ENCODE measurements at places on chromosomes 4 and X.

DNA sequence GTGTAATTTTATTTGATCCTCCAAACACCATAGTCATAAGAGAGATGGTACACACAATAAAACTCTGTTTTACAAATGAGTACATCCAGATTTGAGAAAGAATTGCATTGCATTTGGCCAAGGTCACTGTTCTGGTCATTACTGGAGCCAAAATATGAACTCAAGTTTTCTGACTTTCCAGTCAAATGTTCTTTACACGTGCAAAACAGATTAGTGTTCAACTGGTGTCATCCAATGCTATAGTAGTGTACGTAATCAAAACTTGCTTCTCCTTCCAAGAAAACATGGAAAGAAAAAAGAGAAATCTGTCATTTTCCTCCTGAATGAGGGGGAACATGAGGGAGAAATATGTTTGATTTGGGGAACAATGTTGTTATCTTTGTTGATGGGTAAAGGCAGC lies 291.9 kb downstream of the NAF1 start:
- DNase-seq = no peak

DNA sequence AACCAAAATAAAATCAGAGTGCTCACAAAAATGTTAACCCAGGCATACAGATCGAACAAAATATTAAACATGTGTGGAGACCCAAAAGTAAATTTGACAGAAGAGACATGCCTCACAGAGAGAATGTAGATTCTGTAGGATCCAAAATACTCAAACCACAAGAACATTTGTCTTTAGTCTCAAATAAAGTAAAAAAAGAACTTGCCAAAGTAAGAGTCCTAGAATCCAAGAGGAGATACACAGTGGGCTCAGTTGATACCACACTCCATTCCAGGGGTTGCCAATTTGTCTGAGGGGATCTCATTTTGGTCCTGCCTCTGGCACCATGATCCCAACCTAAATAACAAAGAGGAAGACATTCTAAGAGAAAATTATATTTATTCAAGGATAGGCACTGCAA lies 316.4 kb downstream of the GALNTL6 start:
- DNase-seq = no peak

DNA sequence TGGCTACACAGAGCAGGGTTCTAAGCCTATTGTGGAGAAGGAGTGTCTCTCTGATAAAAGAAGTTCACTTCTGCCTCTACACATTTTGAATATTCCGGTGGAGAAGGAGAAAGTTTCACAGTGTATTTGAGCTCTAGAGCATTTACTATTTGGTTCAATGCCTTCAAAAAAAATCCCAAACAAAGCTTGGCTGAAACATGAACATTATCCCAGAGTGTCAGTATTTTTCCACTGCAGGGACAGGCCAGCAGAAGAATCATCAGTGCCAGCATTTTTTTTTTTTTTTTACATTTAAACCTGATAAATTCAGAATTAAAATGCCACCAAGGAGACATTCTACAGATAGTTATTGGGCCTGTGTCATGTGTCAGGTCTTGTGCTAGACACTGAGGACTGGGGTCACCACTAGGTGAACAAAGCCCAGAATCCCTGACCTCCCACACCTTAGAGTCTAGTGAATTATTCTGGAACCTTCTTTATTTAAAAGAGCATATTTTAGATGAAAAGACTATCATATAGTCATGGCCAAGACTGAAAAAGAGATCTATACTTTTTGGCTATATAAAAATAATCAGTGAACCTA lies 48.0 kb upstream of the NAP1L5 start:
- DNase-seq = no peak

DNA sequence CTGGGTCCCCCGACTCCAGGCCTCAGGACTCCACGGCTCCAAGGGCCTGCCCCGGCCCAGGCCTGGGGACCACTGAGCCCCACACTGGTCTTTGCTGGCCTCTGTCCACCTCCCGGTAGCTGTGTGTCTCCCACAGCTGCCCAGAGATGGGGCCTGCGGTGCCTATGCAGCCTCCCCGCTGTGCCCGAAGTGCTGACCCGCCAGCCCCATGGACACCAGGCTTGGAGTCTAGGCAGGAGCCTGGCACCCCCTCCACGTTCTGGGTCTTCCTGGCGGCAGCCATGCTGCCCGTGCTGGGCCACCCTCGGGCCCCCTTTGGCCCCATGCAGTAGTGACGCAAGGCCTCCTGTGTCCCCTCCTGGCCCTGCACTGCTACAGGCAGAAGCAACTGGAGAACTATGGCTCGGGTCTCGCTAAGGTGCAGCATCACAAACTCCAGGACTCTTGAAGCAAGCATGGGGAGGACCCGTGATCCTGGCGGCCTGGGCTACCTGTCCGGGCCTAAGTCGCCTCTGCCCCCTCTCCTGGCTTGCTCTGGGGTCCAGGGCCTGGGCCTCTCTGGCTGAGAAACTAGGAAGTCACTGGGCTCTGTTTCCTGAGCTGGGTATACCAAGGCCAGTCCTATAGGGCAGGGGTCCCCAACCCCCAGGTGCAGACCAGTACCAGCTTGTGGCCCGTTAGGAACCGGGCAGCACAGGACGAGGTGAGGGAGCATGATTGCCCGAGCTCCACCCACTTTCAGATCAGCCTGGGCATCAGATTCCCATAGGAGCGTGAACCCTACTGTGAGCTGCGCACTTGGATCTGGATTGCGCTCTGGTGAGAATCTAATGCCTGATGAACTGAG lies 917 bp downstream of the MYL5 start:
- DNase-seq = no peak

DNA sequence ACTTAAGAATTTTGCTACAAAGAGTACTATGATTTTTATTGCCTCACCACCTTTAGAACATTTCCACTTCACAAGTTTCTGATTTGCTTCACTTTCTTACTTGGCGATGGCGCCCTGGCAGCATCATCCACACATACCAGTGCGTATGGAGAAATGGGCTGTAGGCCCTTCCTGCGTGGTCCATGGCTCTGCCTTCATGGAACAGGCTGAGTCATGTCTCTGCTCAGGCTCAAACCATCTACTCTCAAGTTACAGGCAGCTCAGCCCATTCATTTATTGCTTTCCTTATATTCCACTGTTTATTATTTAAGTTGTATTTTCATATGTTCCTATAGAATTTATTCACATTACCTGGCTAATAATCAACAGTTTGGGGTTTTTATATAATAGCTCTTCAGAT lies 21.1 kb downstream of the CASP3 start:
- no peak for DNase-seq

DNA sequence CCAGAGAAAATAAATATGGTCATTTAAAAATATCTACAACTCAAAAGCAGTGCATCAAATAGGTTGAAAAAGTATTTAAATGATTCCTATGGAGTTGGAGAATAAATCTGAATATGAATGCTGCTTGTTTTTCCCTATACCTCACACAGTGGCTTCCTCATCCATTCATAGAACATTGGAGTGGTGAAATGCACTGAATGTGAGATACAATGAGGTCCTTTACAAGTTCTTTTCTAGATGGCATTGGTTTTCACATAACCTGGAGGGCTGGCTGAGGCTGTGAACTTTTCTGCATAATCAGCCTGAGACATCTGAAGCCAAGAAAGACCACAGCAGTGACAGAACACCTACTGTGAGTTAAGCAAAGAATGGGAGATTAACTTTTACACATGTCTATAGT lies 279.1 kb upstream of the NRK start:
- no peak for DNase-seq

GRCh38 chr4:85058551-85058950 lies 92.1 kb upstream of the WDFY3 start:
- DNase-seq = no peak

DNA sequence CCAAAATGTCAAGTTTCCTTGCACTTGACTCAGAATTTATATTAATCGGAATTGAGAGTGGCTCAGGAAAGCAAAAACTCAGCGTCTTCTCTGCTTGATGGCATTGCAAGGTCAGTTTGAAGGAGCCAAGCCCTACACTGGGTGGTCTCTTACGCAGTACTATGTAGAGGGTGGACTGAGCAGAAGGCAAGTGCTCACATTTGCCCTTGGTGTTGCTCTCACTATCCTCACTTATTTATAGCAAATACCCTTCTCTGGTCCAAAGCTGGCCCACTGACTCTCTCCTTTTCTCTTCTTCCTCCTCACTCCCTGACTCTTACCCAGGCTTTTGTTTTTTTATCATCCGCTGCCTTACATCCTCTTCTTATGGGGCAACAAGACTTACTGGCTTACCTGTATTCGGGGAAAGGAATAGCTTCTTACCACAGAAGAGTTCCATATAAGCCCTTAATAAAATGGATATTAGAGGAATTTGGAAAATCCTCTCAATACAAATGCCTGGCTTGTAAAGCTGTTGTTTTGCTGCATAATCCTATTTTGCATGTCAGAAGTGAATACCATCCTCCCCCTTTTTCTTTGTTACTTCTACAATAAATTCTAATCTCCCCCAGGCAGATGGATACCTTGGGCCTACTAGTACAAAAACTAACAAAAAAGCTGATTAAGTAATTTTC lies 24.8 kb upstream of the GATB start:
- no peak for DNase-seq

DNA sequence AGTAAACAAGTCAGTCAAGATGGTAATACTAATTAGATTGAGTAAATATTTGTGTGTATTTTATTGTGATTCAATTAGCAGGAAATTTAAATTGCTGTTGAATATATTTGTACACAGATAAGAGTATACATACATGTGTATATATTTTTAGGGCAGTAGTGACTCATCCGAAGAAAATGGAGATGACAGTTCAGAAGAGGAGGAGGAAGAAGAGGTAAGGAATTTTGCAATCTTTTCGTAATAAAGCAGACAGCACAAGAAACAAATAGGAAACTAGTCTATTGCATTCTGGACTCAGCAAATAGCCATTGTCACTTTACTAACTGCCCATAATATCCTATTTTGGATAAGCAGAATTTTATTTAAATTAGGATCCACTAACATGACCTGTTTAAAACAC lies 6.6 kb downstream of the IBSP start:
- DNase-seq = no peak

GRCh38 chr4:89836897-89837384 lies at the start of gene SNCA:
TSS of gene SNCA (minus strand) at chr4:89837161. CDS start at chr4:89835667, 1,494 bp downstream.
- DNase-seq = peak; percentile 7

DNA sequence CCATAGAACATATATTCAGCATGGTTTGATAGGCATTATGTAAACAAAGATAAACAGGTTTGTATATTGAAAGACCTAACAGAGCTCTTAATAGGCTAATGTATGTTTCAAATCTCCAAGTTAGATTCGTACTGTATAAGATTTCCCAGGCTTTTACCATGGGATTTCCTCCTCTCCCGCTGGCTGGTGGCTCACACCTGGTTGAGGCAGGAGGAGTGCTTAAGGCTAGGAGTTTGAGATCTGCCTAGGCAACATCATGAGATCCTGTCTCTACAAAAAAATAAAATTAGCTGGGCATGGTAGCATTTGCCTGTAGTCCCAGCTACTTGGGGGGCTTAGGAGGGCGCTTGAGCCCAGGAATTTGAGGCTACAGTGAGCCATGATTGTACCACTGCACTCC lies 5.4 kb downstream of the CPE start:
- no peak for DNase-seq

DNA sequence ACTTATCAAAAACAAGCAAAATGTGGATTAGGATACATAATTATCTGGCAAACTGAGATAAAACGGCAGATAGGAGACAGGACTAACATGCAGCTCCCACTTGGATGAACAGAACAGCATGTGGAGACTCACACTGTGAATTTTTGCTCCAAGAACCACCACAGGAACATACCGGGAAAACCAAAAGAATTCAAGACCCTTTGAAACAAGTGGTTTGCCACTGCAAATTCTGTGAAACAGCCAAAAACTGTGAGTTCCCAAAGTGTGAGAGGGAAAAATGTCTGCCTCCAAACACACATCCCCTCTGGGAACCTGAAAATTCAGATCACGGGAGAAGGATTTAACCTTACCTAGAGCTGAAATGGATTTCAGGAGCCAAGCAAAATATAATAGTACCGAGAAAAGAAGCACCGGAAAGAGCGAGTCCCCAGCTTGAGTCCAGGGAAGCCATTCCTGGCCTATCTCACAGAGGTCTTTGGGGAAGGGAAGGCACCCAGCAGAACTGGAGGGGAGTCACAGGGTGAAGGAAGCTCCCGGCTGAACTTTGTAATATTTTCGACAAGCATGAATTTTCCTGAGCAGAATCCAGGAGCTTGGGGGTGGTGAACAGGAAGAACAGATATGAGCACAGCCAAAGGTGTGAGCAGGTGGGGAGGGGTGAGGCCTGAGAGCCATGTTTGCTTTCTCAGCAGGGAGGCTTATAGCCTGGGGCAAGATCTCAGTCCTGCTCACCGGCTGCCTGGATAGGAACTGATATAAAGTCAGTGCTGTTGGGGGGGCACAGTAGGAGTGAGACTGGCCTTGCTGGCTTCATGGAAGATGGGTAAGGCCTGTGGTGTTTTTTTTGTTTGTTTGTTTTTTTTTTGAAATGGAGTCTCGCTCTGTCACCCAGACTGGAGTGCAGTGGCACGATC lies 23.9 kb downstream of the MANBA start:
- no peak for DNase-seq

- DNase-seq = peak; percentile 88
Measured at GRCh38 chrX:130091980-130092522, 18.2 kb downstream of the ELF4 start.

- no peak for DNase-seq
Measured at GRCh38 chrX:23616361-23616760, 50.9 kb upstream of the PRDX4 start.

DNA sequence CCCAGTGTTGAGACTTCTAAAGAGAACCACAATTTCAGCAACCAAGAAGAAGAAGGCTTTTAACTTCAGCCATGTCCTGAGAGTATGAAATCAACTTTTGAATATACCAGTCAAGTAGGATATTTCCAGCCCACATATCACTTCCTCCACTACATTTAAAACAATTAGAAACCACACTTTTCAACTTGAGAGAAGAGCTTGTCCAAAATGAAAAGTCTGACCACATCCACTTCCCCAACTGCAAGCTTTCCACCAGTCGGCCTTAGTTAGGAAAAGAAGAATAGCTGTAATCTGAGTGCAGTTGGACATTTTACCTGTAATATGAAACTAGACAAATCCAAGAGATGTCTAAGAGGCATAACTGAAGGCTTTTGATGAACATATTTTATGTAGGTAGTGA lies 101.9 kb upstream of the SLC7A11 start:
- no peak for DNase-seq

GRCh38 chr4:62460329-62460728 lies 1260.2 kb downstream of the ADGRL3 start:
- DNase-seq = no peak

GRCh38 chr4:185666156-185666555 lies 130.8 kb upstream of the PDLIM3 start:
- DNase-seq = no peak

GRCh38 chr4:100799761-100800539 lies 282.1 kb upstream of the EMCN start:
- no peak for DNase-seq

GRCh38 chr4:10647846-10648245 lies 36.7 kb downstream of the CLNK start:
- no peak for DNase-seq

- no peak for DNase-seq
Measured at GRCh38 chr4:17584521-17585213, 7.7 kb downstream of the LAP3 start.

GRCh38 chr4:183158062-183158461 lies 59.0 kb downstream of the WWC2 start:
- DNase-seq = no peak

GRCh38 chr4:95114521-95114920 lies 356.8 kb downstream of the BMPR1B start:
- no peak for DNase-seq
